ENCODE measurements at places on chromosomes 6 and 20.

- DNase-seq = no peak
Observed at GRCh38 chr6:119119989-119120388, 41.5 kb upstream of the FAM184A start.

DNA sequence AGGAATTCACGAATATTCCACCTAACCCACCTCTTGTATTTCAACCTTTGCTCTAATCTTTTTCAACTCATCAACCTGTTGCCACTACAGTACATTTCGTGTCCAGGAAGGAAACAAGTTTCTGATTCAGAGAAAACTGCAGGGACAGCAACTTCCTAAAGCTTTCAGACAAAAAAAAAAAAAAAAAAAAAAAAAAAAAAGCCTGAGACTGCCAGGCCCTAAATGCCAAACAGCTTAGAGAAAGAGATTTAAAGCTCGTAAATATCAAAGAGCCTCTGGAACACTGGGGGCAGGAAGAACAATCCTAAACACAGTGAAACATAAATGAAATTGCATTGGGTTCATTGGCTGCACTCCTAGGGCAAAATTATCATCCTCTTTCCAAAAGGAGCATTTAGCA lies 411.2 kb upstream of the SPTLC3 start:
- no peak for DNase-seq

GRCh38 chr20:43919686-43920403 lies 5.2 kb downstream of the TOX2 start:
- no peak for DNase-seq

DNA sequence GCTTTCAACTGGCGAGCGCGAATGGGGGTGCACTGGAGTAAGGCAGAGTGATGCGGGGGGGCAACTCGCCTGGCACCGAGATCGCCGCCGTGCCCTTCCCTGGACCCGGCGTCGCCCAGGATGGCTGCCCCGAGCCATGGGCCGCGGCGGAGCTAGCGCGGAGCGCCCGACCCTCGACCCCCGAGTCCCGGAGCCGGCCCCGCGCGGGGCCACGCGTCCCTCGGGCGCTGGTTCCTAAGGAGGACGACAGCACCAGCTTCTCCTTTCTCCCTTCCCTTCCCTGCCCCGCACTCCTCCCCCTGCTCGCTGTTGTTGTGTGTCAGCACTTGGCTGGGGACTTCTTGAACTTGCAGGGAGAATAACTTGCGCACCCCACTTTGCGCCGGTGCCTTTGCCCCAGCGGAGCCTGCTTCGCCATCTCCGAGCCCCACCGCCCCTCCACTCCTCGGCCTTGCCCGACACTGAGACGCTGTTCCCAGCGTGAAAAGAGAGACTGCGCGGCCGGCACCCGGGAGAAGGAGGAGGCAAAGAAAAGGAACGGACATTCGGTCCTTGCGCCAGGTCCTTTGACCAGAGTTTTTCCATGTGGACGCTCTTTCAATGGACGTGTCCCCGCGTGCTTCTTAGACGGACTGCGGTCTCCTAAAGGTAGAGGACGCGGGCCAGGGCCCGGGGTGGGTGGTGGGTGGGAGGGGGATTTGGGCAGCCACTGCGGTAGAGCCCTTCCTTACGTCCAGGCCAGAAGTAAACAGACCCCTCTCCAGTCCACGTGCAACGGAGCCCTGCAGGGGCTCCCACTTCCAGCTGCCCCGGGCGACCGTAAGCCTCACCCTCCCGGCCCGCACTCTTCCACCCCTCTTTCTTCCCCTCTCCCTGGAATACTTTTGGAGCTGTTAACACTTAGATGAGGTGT lies 998 bp downstream of the BMP2 start:
- no peak for DNase-seq

GRCh38 chr6:165732696-165733488 lies 69.9 kb upstream of the PDE10A start:
- no peak for DNase-seq

DNA sequence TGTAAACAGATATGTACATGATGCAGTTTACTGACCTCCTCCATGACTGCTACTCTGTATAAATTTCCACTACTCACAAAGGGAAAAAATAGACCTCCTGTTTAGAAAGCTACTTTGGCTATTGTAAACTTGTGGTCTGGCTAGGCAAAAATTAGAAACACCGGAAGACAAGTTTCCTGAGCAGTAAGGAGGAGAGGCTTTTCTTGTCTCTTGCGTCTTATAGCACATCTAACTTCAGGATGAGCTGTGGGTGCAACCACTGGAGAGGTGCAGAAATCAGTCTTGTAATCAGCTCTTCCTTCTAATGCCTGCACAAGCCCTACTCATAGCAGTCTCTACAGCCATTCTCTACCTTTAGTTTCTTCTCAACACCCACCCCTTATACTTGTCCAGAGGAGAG lies 296.5 kb upstream of the SLC35B3 start:
- DNase-seq = no peak

DNA sequence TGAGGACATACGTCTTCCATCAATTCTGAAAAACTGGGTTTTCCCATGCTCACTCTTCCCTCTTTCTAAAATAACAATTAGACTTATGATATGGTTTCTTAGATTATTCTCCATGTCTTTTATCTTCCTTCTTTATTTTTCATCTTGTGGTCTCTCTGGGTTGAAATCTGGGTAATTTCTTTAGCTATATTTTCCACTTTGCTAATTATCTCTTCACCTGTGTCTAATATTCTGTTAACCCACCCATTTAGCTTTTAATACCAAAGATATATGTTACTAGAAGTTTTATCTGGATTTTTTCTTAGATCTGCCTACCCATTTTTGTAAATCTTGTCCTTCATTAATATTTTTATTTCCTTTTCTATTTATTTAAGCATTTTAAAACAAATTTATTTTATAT lies 121.8 kb downstream of the TENT5A start:
- DNase-seq = no peak

- no peak for DNase-seq
Observed at GRCh38 chr6:17446713-17447112, 53.3 kb downstream of the CAP2 start.

GRCh38 chr6:110545081-110545872 lies 68.9 kb upstream of the SLC22A16 start:
- DNase-seq = no peak

DNA sequence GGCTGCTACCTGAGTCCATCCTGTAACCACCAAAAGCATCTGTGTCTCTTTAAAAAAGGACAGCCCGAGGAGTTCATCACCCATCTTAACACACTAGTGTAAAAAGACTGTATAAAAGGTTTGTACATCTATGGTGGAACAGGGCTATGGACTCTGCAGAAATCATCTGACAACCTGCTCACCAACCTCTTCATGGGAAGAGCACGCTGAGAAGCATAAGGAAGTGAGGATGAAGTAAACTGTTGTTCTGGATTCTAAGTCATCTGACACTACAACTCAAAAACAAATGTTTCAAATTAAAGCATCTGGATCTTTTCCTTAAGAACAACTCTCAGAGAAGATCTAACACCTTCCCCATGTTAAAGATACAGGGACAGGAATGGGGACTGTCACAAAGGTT lies 5.4 kb downstream of the IFNGR1 start:
- DNase-seq = no peak

- DNase-seq = peak; percentile 13
Observed at GRCh38 chr6:105994591-105995390, 91.3 kb upstream of the PRDM1 start.

- no peak for DNase-seq
Observed at GRCh38 chr6:109059571-109060021, 35.0 kb downstream of the SESN1 start.

DNA sequence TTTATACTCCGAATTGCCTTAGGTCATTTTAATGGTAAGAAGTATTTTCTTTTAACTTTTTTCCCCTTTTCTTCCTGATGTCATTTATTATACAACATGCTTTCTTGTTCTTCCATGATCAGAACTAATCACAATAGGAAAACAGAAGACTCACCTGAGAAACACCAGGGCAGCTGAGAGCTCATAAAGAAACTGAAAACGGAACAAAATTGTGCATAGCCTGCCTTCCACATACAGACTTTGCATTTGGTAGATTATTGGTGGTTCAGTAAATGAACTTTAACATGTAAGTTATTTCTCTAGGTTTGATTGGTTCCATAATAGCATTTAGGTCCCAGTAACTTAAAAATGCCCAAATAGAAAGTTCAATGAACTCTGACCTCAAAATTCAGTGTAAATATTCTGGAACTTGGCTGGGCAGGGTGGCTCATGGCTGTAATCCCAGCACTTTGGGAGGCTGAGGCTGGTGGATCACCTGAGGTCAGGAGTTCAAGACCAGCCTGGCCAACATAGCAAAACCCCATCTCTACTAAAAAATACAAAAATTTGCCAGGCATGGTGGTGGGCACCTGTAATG lies 161.1 kb upstream of the DTNBP1 start:
- DNase-seq = no peak

DNA sequence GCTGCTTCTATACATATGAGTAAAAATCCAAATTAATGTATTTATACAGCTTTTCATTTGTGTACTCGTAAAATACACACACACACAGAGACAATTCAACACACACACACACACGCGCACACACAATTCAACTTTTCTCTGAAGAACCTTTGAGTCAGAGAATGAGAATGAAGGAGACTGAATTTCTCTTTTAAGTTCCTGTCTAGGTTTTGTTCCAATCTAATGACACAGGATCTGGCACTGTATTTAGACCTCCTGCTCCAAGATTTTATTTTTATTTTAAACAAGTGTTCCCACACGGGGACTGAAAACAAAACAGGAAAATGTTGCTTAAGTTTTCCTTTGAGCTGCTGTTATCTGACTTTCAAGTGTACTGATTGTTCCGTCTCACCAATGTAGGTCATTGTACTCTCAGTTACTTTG lies 250.8 kb downstream of the LAMA2 start:
- DNase-seq = no peak

- peak; percentile 42 for DNase-seq
Observed at GRCh38 chr20:1664911-1665310, 7.3 kb upstream of the SIRPG start.

GRCh38 chr6:34145161-34146020 lies 496 bp downstream of the GRM4 start:
- no peak for DNase-seq

GRCh38 chr20:10328897-10329255 lies 105.1 kb downstream of the MKKS start:
- DNase-seq = no peak

DNA sequence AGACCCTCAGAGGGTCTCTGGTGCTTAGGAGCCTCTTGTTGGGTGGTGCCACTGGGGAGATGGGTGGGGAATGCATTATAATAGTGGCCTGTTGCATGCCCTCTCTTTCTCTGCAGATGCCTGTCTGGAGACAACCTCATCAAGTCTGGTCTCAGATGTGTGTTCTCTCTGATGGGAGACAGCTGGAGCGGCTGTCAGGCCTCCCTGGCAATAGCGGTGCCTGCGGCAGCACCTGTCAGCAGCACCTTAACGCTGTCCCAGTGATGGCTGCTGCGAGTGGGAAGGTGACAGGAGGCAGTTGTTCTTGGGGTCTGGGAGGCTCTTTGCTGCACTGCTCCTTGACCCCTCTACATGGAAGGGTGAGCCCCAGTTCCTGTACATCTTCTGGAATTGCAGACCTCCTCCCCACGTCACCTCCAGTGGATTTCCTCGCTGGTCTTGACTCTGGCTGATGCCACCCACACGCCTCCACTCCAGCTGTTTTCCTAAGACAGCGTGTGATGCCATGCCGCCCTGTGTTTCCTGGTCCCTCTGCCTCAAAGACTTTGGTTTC lies 63.3 kb upstream of the BLCAP start:
- no peak for DNase-seq

DNA sequence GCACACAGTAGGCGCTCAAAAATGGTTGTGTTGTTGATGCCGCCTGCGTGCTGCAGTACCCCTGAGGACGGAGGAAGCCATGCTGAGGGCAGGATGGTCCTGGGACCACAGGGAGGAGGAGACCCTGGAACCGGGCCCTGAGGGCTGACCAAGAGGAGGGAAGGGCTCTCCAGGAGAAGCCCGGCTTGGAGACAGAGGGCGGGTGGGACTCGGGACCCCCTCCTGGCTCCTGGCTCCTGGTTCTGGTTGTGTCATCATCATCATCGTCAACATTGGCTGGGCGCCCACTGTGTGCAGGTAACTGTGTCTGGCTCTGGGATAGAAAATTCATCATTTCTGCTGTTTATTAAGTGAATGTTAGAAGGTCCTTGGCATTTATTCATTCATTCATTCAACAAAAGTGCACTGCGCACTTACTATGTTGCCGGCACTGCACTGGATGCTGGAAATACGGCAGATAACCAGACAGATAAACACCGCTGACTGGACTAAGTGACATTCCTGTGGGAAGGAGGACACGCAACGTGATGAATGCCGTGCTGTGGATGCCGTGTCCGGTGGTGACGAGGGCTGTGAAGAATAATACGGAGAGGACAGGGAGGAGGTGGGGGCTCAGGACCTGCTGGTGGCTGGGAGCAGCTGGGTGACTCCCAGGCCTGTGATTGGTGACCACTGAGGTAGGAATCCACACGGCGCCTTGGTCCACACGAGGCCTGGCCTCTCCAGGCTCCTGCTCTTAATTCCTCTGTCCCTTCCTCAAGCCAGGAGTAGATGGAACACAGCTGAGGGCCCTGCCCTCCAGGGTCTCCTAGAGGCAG lies 35.3 kb downstream of the SPDEF start:
- DNase-seq = no peak

GRCh38 chr20:13017883-13018535 lies 9.2 kb downstream of the SPTLC3 start:
- DNase-seq = no peak

DNA sequence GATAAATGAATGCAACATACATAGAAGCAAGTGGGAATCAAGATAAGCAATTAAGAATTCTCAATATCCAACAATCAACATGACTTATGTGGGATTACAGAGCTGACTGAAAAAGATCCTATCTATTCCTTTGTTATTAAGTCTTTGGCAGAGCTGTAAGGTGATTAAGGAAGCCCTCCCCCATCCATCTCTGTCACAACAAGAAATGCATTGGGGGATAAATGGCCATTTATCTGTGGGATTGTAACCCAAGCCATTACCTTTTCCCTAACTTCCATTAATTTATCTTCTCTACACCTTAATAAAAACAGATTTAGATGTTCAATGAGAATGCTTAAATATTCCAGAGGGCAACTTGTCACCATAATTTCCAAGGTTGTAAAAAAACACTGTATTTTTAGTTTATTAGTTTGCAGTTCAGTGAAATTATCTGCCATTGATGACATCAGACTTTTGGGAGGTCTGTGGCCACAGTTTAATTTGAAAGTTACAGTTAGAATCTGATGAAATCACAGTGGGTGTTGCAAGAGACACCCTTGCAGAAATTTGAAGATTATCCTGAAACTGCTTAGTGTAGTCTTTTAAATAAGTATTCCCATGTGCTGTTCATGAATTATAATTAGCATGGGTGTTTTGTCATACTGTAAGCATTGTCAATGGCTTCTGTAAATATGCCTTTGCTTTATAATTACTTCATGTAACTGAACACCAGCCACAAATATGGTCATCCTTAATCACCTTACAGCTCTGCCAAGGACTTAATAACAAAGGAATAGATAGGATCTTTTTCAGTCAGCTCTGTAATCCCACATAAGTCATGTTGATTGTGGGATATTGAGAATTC lies 49.4 kb upstream of the FYN start:
- DNase-seq = no peak

GRCh38 chr6:39347906-39348585 lies 25.5 kb upstream of the KCNK16 start:
- peak; percentile 33 for DNase-seq

- DNase-seq = no peak
Observed at GRCh38 chr6:113894712-113895674, 37.8 kb downstream of the MARCKS start.

Measured in stimulated activated CD8-positive, alpha-beta memory T cell treated with anti-CD3 and anti-CD28 coated beads, Interleukin-12 subunit alpha, Interleukin-12 subunit beta, amount 100 ng/mL, for 1 hour (primary cell).